Neuronal stem cell (in vitro differentiated cells): ENCODE measurements at places on chromosomes 11 and 22.
A peak's percentile ranks its signal among the peaks of the same experiment; 100 is the strongest.

GRCh38 chr11:126833065-126833464 lies 167.5 kb downstream of the KIRREL3 start:
- DNase-seq = no peak

- no peak for DNase-seq
Observed at GRCh38 chr11:17601256-17601671, 54.2 kb downstream of the OTOG start.

DNA sequence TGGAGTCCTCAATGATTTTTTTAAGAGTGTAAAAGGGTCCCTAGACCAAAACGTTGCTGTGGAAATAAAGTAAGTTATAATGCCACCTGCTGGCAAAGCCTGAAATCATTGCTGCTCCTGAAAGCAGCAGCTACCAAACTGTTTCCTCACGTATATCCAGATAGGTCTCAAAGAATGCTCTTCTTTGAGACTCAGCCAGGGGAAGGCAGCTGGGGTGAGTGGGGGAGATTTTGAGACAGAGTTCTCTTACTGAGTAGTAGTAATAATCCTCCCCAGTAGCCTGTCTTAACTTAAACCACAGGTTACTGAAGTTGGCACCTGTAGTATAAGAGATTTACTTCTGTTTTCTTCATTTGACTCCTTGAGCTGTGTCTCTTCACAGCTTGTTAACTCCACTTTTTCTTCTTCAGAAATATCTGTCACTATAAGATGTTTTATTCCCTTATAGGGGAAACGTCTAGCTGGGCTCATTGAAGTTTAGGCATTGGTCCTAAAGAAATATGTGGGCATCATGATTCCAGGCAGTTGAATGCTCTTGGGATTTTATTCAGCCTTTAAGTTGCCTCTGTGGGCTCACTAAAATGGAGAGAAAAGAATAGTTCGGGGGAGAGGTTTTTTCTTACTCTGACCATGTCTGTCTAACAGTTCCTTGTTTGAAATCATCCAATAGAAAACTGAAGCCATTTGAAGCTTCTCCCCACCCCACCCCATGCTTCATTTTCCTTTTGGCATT lies 77.9 kb downstream of the BTBD10 start:
- DNase-seq = peak; percentile 23

DNA sequence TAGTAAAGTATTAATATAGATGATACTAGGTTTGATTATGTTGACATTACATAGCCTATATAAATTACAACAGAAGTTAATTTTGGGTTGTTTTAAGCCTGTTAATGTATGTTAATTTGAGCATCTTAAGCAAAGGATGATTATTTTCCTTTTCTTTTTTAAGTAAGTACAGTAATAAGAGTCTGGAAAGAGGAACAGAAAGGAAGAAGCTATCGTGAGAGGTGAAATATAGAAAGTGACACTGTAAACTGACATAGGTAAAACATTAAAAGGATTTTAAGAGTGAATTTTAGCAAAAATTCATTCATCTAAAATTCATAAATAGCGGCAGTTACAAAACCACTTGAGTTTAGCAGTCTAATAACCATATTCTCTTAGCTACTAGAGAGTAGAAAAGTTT lies 45.5 kb downstream of the FAR1 start:
- no peak for DNase-seq

DNA sequence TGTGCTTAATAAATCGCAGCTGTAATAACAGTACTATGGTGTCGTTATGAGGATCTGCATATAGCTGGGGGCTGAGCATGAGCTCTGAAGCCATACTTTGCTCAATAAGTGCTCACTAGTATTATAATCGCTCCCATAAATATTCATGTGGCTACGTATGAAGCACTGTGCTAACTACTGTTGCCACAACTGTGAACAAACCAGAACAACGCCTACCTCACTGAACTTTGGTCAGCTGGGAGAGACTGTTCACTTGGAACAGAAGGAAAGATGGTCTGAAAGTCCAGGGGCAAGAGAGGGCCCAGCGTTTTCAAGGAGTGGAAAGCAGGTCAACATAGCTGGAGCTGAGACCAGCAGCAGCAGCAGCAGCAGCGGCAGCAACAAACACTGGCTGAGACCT lies 141.6 kb downstream of the EFCAB6 start:
- DNase-seq = no peak

- DNase-seq = no peak
Observed at GRCh38 chr11:41659985-41660384, 200.5 kb upstream of the LRRC4C start.

- DNase-seq = no peak
Observed at GRCh38 chr11:124238512-124238911, 2.4 kb upstream of the OR8G1 start.

DNA sequence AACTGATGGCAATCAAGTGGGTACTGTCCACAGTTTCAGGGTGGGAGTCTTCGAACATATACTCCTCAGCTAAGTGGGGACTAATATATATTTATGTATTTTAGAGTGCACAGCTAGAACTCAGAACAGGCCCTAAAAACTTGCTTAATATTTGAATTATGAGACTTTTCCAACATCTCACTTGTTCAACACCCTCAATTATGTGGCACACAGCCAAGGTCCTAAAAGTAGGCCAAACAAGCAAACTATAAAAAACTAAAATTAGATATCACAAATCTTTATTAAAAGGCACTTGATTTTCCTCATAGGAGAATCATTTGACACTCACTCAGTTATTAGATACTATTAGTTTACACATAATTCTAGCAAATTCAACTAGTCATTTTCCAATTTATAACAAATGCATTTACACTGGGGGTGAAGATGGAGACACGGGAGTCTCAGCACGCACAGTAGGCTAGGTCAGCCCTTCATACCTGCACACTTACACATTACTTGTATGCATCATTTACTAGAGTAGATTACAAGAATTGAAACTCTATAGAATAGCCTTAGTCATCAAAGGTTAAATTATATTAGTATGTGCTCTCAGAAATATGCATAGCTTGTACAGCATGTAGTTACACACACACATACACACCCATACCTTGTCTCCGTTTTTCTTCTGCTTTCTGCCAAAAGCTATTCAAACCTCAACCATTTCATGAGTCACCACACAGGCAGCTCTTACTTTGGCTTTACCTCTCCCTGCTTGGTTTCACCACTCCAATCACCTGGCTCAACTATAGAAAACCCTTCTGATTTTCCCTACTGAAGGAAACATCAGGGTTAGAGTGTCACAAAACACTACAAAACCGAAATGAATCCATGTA lies 171.5 kb downstream of the SBF2 start:
- no peak for DNase-seq

- DNase-seq = no peak
Observed at GRCh38 chr11:60165538-60165937, 17.3 kb downstream of the MS4A6A start.

- no peak for DNase-seq
Observed at GRCh38 chr11:30991376-30991775, 378.2 kb downstream of the DCDC1 start.

DNA sequence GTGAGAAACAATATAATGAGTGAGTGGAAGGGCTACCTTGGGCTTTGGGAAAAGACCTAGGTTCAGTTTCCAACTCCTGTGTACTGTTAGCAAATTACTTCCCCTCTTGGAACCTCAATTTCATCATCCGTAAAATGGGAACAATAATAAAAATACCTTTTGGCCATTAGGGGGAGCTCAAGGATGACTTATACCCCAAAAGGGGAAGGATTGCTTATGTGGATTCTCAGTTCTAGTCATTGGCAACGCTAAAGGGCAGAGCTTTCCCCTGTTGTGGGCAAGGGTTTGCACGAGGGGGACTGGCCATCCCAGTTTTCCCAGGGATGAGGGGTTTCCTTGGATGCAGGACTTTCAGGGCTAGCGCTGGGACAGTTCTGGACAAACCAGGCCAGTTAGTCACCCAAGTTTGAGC lies 3.1 kb upstream of the COMMD9 start:
- no peak for DNase-seq

GRCh38 chr11:35419830-35420333 lies 524 bp upstream of the SLC1A2 start:
- DNase-seq = peak; percentile 6

GRCh38 chr11:119410501-119410900 lies 12.5 kb downstream of the THY1 start:
- no peak for DNase-seq

- no peak for DNase-seq
Observed at GRCh38 chr11:1138097-1138496, 19.7 kb upstream of the MUC5AC start.

GRCh38 chr11:43212279-43212678 lies 99.5 kb upstream of the API5 start:
- DNase-seq = no peak
